ENCODE measurements at places on chromosomes 16 and 17.

GRCh38 chr16:89080196-89080853 lies 13.3 kb upstream of the ACSF3 start:
- DNase-seq = no peak

DNA sequence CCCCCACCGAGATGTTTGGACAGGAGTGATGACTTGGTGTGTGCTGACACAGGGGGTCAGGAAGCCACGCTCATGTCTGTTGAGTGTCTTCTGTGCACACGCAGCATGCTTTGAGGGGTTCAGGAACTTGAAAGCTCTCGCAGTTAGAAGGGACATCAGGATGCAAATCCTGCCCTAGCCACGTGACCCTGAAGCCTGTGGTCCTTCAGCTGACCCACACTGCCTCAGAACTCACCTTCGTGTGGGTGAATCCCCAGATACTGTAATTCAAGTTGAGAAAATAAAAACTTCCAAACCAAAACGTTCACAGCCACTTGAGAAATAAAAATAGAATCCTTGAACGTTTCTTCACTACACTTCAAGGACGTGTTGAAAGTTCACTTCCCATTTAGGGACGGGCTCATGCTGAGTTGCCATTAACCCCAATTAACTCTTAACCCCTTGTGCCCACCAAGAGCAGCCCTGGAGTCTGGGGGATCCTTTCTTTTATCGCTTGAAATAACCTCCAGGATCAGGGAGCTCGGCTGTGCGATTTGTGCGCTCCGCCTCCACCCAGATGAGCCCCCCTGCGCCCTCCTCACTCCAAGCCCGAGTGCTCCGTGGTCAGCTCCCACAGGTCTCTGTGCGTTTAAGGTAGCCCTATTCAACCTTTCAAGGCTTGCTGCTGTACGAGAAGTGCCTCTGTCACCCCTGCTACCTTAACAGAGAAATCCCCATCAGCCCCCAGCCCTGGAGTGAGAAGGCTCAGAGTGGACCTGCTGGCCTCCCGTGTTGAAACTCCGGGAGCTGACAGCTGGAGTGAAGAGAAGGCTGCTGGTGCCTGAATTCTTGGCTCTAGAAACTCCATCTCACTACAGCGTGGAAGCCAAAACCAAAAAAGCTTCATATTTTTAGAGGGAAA lies 36.2 kb upstream of the NAT9 start:
- DNase-seq = no peak

- DNase-seq = no peak
These were observed 10.6 kb downstream of the CPSF4L start for GRCh38 chr17:73250851-73251640.

DNA sequence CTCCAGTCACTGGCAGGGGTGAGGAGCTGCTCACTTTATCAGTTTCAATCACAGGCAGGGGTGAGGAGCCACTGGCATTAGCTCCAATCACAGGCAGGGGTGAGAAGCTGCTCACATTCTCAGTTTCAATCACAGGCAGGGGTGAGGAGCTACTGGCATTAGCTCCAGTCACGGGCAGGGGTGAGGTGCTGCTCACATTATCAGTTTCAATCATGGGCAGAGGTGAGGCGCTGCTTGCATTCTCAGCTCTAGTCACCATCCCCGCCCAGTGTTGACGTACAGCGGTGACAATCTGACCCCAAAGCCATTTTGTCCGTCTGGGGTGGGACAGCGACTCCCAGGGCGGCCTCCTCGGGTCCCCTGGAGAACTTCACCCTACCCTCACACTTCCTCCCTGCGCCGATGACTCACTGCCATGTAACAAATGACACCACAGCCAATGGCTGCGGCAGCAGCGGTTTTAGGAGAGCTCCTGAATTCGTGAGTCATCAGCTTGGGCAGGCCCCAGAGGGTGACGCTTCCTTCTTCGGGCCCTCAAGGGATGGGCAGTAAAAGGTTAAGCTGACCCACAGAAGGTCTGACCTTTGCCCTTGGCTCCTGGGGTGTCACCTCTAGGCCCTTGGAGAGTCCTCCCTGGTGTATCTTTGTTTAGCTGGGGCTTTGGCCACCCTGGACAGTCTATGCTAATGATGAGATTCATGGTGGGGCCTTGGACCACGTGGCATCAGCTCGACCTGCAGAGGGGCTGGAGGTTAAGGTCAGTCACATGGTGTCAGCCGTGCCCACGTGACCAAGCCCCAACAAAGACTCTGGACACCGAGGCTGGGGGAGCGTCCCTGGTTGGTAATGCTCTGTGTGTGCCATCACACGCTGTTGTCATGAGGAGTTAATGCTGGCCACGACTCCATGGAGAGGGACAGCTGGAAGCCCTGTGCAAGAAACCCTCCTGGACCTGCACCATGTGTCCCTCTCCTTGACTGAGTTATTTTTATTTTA lies 171.7 kb downstream of the C16orf95 start:
- DNase-seq = no peak

DNA sequence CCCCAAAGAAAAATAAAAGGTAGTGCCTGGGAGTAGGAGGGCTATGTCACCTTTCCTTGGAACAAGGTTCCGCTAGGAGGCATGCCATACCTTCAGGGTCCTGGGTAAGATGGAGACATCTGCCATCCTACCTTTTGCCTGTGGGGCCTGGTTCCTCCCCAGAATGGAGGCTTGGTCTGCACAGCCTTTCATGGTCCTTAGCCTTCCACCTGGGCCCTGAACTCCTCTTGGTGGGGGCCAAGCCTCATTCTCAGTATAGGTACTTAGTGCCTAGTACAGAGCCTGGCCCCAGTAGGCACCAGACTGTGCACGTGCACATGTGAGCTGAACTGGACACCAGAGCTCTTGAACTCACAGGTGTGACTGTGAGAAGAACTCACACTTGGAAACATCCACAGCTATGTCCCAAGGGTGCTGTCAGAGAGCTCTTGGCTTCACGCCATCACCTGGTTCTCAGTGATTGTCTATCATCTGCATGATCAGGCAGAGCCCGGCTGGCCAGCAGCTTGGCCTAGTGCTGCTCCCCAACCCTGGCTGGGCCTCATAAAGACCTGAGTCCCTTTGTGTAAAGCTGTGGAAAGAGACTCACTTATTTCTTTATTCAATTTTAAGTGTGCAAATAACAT lies 143.2 kb downstream of the SOCS1 start:
- no peak for DNase-seq

DNA sequence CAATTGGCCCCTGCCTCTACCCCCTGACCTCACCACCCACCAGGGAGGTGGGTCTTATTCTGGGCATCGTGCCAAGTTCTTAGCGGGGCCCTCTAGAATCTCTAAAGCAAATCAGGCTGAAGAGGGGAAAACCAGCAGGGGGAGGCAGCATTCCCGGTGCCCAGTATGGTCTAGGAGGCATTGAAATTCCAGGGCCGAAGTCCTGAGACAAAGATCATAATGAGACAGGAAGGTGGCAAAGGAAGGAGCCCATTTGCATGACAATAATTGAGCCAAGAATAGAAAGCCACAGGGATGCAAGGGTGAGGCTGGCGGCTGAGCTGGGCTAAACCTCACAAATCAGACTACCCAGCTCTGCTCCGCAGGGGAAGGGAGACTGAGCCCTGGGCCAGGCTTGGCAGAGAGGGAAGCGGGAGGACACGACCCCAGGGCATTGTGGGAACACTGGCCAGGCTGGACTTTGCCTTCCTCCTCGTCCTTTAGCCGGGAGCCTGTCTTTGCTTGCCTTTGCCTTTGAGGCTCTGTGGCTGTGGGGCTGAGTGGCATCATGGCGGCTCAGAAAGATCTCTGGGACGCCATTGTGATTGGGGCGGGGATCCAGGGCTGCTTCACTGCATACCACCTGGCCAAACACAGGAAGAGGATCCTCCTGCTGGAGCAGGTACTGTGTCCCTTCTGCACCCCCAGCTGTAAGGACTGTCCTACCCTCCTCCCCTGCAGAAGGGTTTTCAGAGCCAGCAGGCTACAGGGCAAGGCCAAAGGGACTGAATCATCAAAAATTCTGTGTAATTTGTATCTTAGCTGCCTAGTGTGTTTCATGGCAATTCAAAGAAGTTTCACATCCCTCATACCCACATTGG lies at the start of gene PIPOX:
TSS of gene PIPOX (plus strand) at position 463 of the 860 bp plus-strand sequence. CDS start at position 548, 85 bp downstream.
- no peak for DNase-seq

GRCh38 chr17:34313164-34313563 lies 6.1 kb upstream of the CCL8 start:
- no peak for DNase-seq

GRCh38 chr16:67967958-67968399 lies 458 bp downstream of the SLC12A4 start:
- DNase-seq = no peak

DNA sequence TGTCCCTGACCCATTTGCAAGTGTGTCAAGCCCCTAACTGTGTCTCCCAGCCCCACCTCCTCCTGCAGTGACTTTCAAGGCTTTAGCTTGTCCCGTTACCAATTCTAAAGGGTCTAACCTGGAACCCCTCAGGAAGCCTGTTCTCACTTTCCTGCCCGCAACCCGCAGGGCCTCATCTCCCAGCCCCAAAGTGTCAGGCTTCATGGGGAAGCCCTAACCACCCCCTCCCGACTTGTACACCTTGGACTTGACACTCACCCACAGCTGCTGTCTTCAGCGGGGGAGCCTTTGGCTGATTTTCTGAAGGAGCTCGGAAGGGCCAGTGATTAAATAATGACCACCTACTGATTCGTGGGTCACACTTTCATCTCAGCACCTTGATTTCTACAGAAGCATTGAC lies 33.1 kb downstream of the NLRC5 start:
- DNase-seq = peak; percentile 36

- DNase-seq = no peak
These were observed 256.1 kb downstream of the CDH8 start for GRCh38 chr16:61780161-61780560.

DNA sequence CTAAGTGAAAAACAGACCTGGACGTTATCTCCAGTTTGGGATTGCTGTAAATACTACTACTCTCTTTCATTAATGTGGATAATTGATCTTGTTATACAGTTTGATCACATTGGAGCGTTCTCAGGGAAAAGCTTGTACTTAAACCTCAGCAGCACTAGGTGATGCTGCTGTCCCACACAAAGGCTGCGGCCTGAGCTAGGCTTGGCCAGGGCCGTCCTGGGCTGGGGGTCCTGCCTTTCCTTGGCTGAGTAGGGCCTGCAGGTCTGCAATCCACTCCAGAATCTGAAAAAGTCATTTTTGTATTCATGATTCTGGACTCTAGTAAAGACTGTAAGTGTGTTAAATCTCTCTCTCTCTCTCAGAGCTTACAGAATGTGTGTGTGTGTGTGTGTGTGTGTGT lies 23.7 kb upstream of the PMFBP1 start:
- DNase-seq = no peak

GRCh38 chr16:84255050-84255810 lies 15.4 kb upstream of the KCNG4 start:
- DNase-seq = no peak

- DNase-seq = no peak
These were observed 43.6 kb downstream of the TOM1L2 start for GRCh38 chr17:17928398-17929287.

DNA sequence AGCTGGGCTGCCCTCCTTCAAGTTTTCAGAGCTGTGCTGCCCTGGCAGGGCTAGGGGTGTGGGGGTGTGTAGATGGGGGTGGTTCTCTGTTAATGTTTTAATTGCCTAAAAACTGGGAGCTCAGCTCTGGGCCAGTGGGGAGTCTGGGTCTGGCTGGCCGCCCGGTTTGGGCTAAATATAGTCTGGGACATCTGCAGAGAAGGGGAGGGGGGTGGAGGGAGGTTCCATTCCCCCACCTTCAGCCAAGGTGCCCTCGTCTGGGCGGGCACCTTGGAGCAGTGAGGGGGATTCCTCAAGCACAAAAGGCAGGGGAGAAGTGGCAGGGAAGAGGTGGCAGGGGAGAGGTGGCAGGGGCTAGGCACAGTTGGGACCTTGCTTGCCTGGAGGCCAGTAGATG lies 13.0 kb downstream of the RARA start:
- DNase-seq = no peak

DNA sequence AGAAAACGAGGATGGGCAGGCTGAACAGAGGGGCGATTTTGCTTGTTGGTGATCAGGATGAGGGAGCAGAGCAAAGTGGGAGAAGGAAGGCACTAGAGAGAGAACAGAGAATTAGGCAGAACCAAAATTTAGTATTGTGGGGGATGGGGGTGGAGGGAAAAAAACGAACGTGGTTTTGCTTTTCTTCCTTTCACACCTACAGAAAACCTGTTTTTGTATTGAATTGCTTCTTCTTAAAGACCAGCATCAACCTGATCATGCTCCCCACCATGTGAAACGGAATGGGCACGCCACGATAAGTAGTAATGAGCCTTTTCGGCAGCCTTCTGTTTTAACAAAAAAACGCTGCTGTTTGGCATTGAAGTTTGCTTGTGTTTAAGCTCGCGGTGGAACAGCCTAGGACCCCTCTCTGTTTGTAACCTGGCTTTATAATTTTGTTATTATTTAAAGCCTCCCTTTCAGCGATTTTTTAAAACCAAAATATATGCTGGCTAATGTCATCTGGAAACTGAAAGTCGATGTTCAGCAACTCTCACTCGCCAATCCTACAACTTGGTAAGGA lies 36.8 kb downstream of the ERCC4 start:
- no peak for DNase-seq

GRCh38 chr17:48830840-48831548 lies at the start of gene CALCOCO2:
Gene CALCOCO2, plus strand, starts transcription at chr17:48831035. Its CDS starts 10,673 bp downstream, at chr17:48841708.
- DNase-seq = peak; percentile 89

GRCh38 chr17:81020443-81020766 lies 14.5 kb upstream of the BAIAP2 start:
- no peak for DNase-seq

DNA sequence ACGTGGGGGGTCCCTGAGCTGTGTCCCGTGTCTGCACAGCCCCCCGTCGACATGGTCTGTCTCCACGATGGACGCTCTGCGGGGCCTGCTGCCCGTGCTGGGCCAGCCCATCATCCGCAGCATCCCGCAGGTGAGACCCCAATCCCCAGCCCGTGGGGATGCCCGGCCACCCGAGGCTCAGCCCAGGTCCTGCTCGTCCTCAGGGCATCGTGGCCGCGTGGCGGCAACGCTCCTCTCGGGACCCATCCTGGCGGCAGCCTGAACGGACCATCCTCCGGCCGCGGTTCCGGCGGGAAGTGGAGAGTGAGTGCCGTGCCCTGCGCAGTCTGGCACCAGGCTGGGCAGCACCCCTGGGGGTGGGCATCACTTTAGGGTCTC lies 4.9 kb downstream of the MSLN start:
- DNase-seq = no peak

GRCh38 chr16:64206862-64207261 lies 915.0 kb downstream of the CDH11 start:
- DNase-seq = no peak

DNA sequence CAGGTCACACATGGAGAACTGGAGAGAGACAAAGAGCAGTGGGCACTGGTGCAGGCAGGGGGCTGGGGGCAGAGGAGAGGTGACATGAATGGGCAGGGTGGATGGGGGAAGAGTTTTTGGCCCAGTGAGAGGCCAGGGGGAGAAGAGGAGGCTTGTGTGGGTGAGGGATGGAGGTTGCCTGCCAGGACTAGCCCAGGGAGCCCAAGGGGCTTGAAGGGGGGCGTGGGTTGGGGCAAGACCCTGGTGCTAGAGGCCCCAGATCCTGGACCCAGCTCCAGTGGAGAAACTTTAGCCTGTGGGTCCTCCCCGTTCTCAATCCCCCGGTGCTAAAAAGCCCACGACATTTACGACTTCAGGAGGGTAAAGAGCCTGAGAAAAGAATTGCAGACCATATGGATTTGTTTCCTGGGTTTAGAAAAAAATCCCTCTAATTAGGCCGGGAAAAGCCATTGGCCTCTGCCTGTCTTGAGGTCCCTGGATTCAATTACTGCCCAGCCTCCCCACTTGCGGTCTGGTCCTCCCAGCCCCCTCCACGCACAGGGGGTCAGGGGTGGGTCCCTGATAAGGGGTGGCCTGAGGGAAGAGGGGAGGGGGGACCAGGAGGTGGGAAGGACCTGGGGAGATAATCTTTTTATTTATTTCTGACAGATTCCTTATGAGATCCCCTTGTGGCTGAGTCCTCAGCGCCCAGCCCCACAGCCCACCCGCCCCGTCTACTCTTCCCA lies 33.0 kb downstream of the NGFR start:
- DNase-seq = no peak

GRCh38 chr17:50274142-50274896 lies at the start of gene TMEM92:
Gene TMEM92, plus strand, starts transcription at chr17:50274466. Its CDS starts 36 bp downstream, at chr17:50274502.
- DNase-seq = no peak

Data from activated T-cell treated with anti-CD3 and anti-CD28 coated beads, Interleukin-2, amount 50 U/mL, for 24 hours (primary cell).